ENCODE measurements at places on chromosomes 6 and 20. TPM values are rescaled to one million over a fixed set of nuclear protein-coding genes. Genes with fewer than 3 reads are reported as not detected.

Gene BPHL
- 5.3 TPM for total RNA-seq

Gene CRYBG1
- total RNA-seq: 44.1 TPM

Gene F13A1
- not detected for total RNA-seq

Gene TCF15
- total RNA-seq: not detected

Gene DNAH8
- total RNA-seq: 0.12 TPM

Gene BPIFA1
- not detected for total RNA-seq

Gene LAMA4
- total RNA-seq: not detected

Gene FNDC11
- 0.35 TPM for total RNA-seq

Gene SNX14
- total RNA-seq: 62.8 TPM

Gene GTSF1L
- total RNA-seq: not detected

Gene RIPOR3
- total RNA-seq: not detected

Gene COX4I2
- not detected for total RNA-seq

Gene HDGFL1
- total RNA-seq: not detected

Gene ACTL10
- 3.7 TPM for total RNA-seq

Gene RGS17
- not detected for total RNA-seq

Gene CYP24A1
- not detected for total RNA-seq

Gene MCHR2
- not detected for total RNA-seq

Gene VGLL2
- total RNA-seq: not detected

Gene CALHM4
- not detected for total RNA-seq

Gene LY6G6C
- not detected for total RNA-seq

Gene CCDC167
- total RNA-seq: 73.8 TPM

Gene MYH7B
- total RNA-seq: 0.16 TPM

Gene TAAR2
- total RNA-seq: not detected

Gene DNMT3B
- total RNA-seq: 4.7 TPM

Gene RHAG
- total RNA-seq: not detected

Gene HLA-DRB1
- 228 TPM for total RNA-seq

Gene BMP6
- not detected for total RNA-seq

Gene MAS1
- not detected for total RNA-seq

Gene OR12D3
- total RNA-seq: not detected

Gene HEY2
- total RNA-seq: not detected

Gene RAB44
- total RNA-seq: not detected

Gene TAF4
- 21.1 TPM for total RNA-seq

Gene DAAM2
- total RNA-seq: not detected

Gene NMBR
- total RNA-seq: not detected

Gene OPRM1
- not detected for total RNA-seq

Gene CASS4
- 10.9 TPM for total RNA-seq

Gene RIPOR2
- 53.4 TPM for total RNA-seq

Gene CRISP3
- total RNA-seq: not detected

Gene HLA-DOB
- total RNA-seq: 3.9 TPM

Gene GLP1R
- total RNA-seq: not detected

Gene TFAP2D
- not detected for total RNA-seq

Gene NNAT
- not detected for total RNA-seq

Gene GNL1
- 73.5 TPM for total RNA-seq

Gene MOG
- total RNA-seq: not detected

Gene NDUFAF5
- 29.7 TPM for total RNA-seq

Gene CTAGE9
- not detected for total RNA-seq

Gene ZSCAN23
- 0.56 TPM for total RNA-seq

Gene SIRPB2
- total RNA-seq: not detected

Gene NHSL1
- total RNA-seq: 0.20 TPM

Gene SLC12A5
- total RNA-seq: 2.0 TPM

Gene BPIFB1
- total RNA-seq: not detected

Gene LHFPL5
- total RNA-seq: not detected

Gene PAK5
- not detected for total RNA-seq

Gene SLC22A7
- not detected for total RNA-seq

Gene AKAP7
- 7.3 TPM for total RNA-seq

Gene RPP40
- 4.6 TPM for total RNA-seq

All from activated CD8-positive, alpha-beta memory T cell treated with anti-CD3 and anti-CD28 coated beads, Interleukin-2, amount 10 ng/mL, durations not matched to agents 7 days and 5 days (primary cell).